ENCODE measurements at places on chromosomes 6 and 20.
A peak's percentile ranks its signal among the peaks of the same experiment; 100 is the strongest.

DNA sequence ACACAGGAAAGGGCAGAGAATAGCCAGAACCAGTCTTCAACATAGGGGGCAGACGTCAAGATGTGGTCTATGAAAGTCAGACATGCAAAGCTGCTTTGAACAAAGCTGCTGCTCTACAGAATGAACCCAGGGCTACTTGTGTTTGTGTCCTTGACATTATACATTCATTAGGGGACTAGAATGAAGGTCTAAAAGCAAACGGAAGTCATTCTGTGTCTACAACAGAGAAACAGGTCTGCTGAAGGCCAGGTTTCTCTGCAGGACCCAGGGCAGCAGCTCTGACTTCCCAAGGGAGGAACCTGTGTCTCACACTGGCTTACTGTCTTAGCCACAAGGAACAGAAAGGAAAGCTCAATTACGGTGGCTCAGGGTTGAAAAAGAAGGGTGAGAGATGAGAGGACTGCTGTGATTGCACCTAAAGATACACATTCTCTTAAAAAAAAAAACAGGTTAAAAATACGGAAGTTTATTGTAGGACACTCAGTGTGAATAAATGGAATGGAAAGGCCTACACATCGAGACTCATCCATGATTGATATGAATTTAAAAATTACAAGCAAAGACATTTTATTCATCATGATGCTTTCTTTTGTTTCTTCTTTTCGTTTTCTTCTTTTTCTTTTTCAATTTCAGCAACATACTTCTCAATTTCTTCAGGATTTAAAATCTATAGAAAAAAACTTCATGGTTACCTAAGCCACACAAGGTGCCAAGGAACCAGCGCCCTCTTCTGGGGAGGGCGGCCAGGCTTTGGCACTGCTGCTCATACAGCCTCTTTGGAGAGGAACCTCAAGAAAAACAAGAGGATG, 6.7 kb downstream of the PSMA7 start:
- DNase-seq, result peak; percentile 51

DNA sequence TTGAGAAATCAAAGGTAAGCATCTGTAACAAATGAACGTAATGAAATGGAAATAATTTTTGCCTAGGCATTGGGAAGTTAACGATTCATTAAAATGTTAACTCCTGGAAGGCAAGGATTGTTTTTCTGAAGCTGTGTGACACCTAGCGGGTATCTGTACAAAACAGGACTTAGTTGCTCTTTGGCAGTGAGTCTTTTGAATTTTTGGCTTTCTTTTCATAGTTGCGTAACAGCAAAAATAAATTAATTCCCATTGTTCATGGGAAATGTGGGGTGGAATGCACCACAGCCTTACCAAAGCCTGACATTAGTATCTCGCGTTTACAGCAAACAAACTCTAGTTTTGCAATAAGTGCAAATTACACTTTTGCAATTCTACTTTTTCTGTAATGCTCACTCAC, 92.7 kb upstream of the DTNBP1 start:
- DNase-seq, result no peak

GRCh38 chr20:51514836-51515235, 27.7 kb downstream of the NFATC2 start:
- DNase-seq, result no peak

- DNase-seq, result no peak
These were observed 224.0 kb upstream of the CST7 start for GRCh38 chr20:24724982-24725533.

- DNase-seq, result no peak
These were observed 184.4 kb upstream of the ZNF217 start for GRCh38 chr20:53778041-53778516.

- DNase-seq, result no peak
These were observed 2.1 kb upstream of the OSBPL2 start for GRCh38 chr20:62236200-62236599.

- DNase-seq, result no peak
These were observed 3.0 kb upstream of the C4A start for GRCh38 chr6:31978831-31979230.

GRCh38 chr6:31462964-31463870, 34.7 kb upstream of the MICB start:
- peak; percentile 74 for DNase-seq

- no peak for DNase-seq
These were observed 28.2 kb downstream of the CNR1 start for GRCh38 chr6:88137915-88138314.

- DNase-seq, result no peak
These were observed 125.0 kb upstream of the LAMP5 start for GRCh38 chr20:9389346-9389745.

- DNase-seq, result no peak
These were observed 320.5 kb downstream of the DHX35 start for GRCh38 chr20:39282619-39283092.

DNA sequence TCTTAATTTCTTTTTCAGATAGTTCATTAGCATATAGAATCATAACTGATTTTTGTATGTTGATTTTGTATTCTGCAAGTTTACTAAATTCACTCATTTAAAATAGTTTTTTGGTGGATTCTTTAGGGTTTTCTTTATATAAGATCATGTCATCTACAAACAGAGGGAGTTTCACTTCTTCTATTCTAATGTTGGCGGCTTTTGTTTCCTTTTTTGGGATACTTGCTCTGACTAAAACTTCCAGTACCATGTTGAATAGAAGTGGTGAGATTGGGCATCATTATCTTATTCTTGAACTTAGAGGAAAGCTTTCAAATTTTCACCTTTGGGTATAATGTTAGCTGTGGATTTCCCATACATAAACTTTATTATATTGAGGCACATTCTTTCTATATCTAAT, 296.9 kb downstream of the BCKDHB start:
- DNase-seq, result no peak

DNA sequence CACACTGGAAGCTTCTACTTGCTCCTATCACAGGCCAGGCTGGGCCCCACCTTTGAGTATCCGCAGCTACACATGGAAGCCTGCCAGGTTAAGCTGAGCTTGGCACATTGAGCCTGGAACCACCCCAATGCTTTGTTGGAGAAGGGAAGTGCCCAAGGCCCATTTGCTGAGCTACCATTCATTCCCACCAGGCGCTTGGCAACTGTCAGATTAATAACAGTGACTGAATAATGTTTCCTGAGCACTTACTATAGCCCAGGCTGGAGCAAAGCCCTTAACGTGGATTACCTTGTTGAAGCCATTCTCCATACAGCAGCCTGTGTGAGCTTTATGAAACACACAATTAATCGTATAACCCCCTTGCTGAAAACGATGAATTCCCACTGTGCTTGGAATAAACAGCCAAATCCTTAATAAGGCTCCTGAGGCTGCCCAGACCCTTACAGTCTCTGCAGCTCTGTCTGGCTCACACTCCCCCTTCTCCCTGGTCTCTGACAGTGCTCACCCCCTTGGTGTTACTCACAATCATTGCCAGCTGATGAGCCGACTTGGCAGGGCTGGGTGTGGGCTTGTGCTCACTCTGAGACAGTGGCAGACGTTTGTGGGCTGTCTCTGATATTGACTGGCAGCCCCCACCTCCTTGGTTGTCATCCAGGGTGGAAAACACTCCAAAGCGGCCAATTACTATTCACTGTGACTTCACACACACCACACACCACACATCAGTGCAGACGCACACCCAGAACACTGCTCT, 357.1 kb downstream of the MAFB start:
- no peak for DNase-seq

GRCh38 chr6:149336609-149336928, 19.1 kb downstream of the TAB2 start:
- DNase-seq, result no peak

GRCh38 chr20:37372441-37372840, 26.5 kb downstream of the SRC start:
- DNase-seq, result no peak

DNA sequence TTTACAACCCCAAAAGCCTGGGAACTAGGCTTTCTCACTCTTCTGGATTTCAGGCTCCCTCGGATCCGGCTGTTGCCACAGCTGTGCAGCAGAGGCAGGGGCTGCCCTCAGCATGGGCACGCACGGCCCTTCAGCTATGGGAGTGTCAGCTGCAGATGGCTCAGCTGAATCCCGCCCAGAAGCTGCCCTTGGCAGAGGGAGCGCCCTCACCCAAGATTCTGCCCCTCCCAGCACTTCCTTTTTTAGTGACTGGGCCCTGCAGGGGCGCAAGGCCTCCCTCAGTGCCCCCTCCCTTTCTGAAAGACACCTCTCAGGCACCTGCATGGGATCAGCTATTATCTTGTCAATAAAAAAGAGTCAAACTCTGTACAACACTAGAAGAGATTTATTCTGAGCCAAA, 67.9 kb upstream of the THBS2 start:
- DNase-seq, result no peak

GRCh38 chr20:61802721-61803311, 262.9 kb downstream of the TAF4 start:
- no peak for DNase-seq

- no peak for DNase-seq
These were observed 17.5 kb downstream of the SLC52A3 start for GRCh38 chr20:750801-751200.

DNA sequence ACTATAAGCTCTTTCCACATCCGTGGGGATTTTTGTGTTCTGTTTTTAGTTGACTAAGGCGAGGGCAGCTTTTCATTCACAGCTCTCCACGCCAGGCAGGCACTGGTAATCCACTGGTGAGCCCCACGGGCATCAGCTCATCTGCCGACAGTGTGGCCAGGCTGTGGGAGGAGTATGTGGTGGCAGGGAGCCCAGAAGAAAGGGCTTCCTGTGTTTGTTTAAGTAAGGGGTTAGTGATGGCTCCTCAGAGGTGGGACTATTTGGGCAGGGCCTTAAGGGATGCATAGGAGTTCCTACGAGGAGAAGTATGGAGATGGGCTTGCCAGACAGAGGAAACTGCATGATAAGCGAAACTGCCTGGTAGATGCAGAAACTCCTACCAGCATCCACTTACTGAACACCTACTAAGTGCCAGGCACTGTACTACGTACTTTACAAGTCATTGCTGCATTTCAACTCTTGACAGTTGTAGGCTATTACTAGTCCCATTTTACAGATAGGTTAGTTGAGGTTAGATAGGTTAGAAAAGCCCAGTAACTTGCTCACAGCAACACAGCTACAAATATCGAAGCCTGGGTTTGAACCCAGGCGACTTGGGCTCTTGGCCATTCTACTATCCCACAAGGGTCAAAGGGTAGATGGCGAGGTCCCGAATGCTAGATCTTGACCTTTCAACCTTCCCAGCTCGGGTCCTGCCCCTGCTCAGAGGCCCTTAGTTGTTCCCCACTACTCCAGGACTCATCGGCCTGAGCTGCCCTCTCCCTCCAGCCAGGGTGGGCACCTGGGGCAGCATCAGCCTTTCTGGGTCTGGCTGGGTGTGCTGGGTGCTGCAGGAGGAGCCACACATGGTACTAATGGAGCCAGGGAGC, 55.1 kb downstream of the CEBPB start:
- no peak for DNase-seq

DNA sequence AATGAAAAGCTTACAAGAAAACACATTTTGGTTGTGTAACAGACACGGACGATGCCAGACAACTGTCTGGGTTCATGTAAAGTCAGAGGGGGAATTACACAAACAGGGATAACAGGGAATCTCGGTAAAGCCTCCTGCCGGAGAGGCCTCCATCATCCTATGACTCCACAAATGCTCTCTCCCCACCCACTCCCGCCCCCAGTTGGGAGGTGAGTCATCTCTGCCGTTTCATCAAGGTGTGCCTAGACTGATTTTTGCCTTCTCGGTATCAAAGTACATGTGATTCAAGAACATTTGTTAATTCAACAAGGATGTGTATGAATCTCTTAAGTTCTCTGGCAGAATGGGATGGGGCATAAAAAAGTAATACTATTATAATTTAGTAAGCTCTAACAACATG, 304.9 kb upstream of the PRDM1 start:
- peak; percentile 55 for DNase-seq

- DNase-seq, result no peak
These were observed 1380.1 kb downstream of the GRIK2 start for GRCh38 chr6:102773636-102774035.

- no peak for DNase-seq
These were observed 76.0 kb downstream of the ANKRD6 start for GRCh38 chr6:89508755-89509563.

GRCh38 chr6:20870493-20870892, 336.2 kb downstream of the CDKAL1 start:
- no peak for DNase-seq

GRCh38 chr6:127956956-127957355, 56.1 kb upstream of the THEMIS start:
- DNase-seq, result no peak

- DNase-seq, result no peak
These were observed 11.8 kb upstream of the GNRH2 start for GRCh38 chr20:3031524-3032147.

DNA sequence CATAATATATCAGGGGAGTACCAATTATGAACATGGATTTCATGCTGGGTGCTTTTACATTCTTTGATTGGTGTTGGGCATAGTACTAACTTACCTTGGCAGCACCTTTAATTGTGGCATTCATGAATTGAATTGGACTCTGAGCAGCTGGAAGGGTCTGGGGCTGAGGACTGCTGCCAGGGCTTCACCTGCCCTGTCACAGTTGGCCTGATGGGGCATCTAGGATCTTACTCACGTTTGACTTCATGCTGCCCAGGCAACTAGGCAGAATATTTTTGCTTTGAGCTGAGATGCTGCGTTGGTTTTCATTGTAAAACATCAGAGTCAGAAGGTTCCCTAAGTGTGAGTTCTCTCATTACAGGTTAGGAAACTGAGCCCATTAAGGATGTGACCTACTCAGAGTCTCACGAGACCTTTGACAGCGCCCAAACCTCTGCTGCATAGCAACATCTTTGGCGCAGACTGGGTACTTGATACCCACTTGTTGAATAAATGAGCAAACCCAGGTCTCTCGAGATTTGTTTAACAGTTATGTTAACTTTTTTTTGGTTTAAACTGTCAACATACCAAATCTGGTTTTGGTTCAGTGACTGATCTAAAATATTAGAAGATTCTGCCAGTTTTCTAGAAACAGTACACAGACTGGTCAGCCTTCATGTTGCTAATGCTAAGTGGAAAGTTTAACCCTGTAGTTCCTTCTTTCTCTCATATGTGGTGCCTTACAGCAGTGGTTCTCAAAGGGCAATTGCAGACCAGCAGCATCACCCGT, 104.9 kb downstream of the TCP11 start:
- no peak for DNase-seq

DNA sequence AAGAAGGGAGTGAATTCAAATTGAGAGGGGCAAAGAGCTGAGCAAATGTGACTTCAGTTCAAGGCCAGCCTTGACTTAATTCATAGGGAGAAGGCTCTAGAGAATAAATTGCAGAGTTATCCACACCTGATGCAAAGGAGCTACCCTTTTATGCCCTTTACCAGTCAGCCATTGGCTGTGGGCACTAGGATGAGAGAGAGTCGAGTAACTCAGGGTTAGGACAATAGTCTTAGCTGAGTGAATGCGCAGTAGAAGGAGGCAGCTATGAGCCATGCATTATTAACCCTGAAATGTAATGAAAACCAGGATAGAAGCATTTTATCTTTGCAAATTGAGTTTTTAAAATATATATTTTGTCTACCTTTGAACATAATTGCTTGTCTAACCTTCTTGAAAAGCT, 63.0 kb upstream of the TINAG start:
- DNase-seq, result no peak

- no peak for DNase-seq
These were observed 154.0 kb downstream of the JARID2 start for GRCh38 chr6:15399641-15400470.

Data from stimulated activated CD4-positive, alpha-beta T cell treated with anti-CD3 and anti-CD28 coated beads, Interleukin-15, amount 100 ng/mL, for 1 hour (primary cell).